NCI-H1092 (cell line): ENCODE measurements at places on chromosomes 1 and 21.
A peak's percentile ranks its signal among the peaks of the same experiment; 100 is the strongest.

- no peak for DNase-seq
Observed at GRCh38 chr1:13642306-13643004, 57.5 kb upstream of the PRDM2 start.

- DNase-seq, result no peak
Observed at GRCh38 chr1:88191917-88192316, 492.2 kb upstream of the PKN2 start.

DNA sequence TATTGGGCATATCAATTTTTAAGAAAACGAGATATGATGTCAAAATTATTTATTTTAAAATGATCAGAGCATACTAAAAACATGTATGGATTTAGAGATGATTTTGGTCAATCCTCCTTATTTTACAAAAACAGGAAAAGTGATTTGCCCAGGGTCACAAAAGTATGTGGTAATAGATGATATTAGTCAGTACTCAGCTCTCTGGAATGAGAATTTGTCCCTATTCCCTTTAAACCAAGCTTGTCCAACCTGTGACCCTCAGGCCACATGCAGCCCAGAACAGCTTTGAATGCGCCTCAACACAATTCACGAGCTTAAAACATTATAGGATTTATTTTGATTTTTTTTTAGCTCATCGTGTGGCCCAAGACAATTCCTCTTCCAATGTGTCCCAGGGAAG lies 104.7 kb downstream of the AKT3 start:
- DNase-seq, result no peak

DNA sequence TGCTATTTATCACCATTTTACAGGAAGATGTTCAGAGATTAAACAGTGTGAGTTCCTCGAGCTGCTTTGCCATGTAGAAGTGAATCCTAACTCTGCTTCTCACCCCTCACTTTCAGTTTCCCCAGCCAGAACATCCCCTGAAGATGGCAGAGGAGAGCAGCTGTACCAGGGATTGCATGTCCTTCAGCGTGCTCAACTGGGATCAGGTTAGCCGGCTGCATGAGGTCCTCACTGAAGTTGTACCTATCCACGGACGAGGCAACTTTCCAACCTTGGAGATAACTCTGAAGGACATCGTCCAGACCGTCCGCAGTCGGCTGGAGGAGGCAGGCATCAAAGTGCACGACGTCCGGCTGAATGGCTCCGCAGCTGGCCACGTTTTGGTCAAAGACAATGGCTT lies 16.9 kb downstream of the TENT5C start:
- DNase-seq, result no peak

DNA sequence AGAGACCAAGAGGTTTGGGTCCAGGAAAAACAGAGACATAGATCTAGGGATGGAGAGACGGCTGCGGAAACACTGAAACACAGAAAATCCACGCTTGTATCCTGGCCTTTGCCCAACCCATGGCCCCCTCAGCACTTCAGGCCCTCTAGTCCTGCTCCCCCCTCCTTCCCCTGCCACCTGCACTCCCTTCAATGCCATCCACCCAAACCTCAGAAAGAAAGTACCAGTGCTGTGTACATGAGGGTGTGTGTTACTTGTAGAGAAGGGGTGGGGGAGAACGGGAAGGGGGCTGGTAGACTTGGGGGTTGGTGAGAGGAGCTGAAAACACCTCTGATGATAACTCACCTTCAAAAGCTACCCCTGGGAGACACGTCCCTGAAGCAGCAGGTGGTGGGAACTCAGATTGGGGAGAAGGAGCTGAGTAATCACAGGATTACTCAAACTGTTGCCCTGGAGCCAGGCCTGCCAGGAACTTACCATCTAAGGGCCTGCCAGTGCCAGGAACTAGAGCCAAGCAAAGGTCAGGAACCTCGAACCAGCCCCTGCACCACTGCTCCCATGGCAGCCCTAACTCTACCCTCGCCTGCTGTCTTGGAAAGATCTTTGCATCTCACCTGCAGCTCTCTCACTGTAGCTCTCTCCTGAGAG lies 11.5 kb downstream of the RORC start:
- no peak for DNase-seq

DNA sequence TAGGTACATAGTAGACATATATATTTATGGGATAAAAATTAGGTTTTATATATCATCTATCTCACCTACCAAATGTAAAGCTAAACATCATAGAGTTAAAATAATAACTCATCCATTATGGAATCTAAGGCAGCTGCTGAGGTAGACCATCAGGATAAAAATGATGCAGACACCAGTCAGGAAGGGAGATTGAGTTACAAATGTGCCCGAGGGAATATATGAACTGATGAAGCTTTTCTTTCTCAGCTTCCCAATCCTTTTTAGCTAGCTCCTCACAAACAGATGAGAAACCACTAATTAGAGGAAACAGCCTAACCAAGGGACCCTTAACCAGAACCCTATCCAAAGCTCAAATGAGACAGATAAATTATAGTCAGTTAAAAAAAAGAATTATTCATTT lies 20.9 kb downstream of the TTLL7 start:
- DNase-seq, result peak; percentile 5

DNA sequence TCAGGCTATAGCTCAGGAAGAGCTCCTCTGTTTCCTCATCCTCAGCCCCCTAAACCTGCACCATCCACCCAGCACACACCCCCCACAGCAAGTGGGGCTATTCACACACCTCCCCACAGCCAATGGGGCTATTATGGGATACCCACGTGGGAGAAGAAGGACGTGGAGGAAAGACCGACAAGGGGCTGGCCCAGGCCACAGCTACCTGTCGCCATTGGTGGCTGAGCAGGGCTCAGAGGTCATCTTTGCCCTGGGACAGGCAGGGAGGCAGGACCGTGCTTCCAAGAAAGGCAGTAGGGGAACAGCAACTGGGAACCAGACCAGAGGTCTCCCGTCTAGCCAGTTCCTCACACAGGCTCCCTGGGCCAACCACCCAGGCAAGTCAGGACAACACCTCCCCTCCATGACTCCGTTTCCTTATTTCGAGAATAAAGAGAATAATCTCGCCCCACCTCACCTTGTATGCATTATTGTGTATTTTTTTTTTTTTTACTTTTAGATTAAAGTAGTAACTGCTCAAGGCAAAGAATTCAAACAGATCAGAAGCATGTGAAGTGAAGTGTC lies 92.3 kb upstream of the TARDBP start:
- no peak for DNase-seq

DNA sequence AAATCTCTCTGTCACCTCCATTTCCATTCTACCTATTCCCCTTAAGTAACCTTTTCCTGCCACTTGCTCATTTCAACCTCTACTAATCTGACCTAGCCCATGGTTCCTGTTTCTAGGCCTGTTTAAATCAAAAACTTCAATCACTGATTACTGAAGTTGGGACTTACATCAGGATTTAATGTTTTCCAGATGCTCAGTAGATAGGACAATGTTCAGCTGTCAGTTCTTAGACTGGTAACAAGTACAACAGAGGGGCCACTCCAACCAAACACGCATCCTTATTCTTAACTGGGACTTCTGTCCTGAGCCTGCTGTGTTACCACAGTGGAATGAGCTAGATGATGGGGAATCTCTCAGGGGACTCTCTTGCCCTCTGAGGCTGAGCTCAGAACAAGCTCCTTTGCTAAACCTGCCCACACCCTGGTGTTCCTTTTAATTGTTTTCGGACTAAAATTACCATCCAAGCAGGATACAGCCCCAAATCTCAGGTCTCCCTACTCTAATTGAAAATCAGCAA lies 974.6 kb downstream of the TTLL7 start:
- DNase-seq, result no peak

DNA sequence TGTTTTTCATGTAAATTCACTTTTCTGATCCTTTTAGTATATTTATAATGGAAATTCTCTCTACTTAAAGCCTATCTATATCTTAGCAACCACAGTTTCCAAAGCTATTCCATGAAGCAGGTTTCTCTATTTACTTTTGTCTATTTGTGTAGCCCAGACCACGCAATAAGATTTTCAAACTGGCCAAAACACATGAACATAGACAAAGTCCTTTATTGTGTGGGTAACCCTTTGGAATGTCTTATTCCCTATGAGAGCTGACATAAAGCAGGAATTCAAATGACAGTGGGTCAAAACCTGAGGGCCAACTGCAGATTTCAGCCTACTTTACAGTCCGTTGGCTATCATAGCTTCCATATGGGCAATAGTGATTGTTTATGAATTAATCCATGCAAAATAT lies 252.6 kb downstream of the LTN1 start:
- no peak for DNase-seq

DNA sequence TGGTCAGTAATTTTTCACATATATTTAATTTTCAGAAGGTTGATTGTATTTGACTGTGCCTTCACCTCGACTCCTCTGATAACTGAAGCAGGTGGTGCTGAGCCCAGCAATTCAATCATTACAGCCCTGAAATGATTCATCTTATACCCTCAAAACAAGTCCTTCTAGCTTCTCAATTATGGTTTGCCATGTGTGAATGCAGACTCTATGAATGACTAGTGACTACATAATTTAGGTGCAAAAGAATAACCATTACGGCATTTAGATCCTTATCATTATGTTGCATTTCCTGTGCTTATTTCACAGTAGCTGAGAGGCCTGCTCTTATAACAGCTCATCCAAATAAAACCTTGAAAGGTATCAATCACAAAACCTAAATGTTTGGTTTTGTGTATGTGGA lies 54.0 kb upstream of the COL11A1 start:
- no peak for DNase-seq

DNA sequence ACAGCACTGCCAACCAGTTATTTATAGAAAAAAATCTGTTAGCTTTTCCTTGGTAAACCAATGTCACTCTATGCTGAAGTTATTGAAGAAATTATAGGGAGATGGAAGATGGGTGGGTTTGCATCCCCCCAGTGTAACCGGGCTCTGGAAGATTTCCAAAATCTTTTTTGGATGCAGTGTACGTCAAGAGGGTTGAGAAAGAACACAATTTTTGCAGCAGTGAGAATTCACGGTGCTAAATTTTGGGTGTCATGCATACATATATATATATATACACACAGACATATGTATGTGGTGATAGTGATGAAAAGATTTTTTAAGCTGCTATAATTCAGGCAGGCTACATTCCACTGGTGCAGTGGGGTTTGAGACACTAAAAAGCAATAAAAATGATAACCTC lies 91.4 kb upstream of the MAGI3 start:
- no peak for DNase-seq

DNA sequence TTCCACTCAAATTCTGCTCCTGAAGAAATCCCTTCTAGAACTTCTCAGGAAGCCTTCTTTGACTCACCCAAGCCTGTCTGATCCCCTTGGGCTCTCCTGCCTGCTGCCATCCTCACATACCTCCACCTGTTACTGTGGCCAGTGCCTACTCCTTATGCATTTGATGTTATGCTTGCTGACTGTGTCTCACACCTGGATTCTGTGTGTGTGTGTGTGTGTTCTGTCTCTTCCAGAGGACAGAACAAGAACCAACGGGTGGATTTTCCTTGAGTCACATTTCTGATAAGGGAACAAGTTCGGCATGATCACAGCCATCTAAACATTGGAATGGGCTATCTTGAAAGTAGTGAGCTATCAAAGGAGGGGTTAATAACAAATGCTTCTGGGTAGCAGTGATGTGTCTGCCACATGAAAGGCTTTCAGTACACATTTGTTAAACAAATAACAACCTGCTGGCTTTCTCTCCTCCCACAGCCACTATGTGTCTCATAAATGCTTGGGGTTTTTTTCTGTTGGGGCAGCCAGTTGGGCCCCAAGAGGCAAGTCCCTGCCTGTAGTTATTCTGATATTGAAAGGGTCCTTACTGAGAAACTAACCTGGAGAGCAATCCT lies 8.9 kb upstream of the GPR37L1 start:
- DNase-seq, result no peak

GRCh38 chr1:104172243-104172681 lies 422.6 kb downstream of the AMY1C start:
- no peak for DNase-seq

GRCh38 chr1:228206582-228207351 lies 1.1 kb upstream of the OBSCN start:
- DNase-seq, result no peak

DNA sequence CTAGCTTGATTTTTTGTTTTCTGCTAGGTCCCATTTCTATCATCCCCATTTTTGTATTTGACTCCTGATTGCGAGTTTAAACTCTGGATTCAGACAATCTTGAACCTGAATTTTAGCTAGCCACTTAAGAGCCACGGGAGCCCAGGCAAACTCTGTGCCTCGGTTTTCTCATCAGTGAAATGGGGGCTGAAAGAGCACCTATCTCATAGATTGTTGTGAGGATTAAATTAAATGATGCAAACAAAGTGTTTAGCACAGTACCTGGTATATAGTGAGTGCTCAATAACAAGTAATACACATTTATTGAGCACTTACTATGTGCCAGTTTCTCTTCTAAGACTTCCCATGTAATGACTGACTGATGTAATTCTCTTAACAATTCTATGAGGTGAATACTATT lies 158.1 kb upstream of the POU3F1 start:
- DNase-seq, result no peak

- DNase-seq, result no peak
Observed at GRCh38 chr1:234427950-234428646, 50.9 kb downstream of the TARBP1 start.

DNA sequence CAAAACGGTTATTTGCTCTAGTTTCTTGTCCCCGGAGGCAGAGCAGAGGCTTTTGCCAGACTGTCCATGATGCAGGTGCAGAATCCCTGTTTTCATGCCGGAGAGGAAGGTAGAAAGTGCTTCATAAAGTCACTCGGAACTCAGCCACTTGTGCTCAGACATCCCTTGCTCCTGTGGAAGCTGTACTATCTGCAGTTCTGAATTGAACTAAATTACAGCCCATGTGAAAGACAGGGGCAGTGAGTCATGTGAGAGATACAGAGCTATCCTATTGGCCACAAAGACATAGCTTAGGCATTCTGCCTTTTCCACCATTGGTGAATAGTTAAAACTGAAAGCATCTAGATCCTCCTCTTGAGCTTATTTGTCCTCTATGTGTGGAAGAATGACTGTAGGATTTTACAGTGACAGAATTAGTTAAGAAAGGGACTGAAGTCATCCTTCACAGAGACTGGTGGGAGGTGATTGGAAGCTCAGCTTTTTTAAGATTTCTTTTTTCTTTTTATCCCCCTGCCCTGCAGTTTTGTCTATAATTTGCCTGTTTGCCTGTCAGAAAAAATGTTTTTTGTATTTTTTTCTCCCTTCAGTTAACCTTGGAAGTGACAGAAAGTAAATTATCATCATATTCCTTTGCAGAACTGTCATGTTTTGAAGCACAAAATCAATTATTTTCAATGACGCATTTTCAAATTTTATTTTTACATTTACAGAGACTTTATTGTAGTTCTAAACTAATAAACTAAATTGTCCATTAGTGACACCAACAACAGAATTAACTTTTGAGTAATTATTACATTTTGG lies 298.6 kb downstream of the PTPRC start:
- DNase-seq, result peak; percentile 30
